ENCODE measurements at places on chromosomes 13 and 19. TPM values are rescaled to one million over a fixed set of nuclear protein-coding genes. Genes with fewer than 3 reads are reported as not detected.

GRCh38 chr13:75792526-75793187, 156.5 kb downstream of the LMO7 start:
- no peak for DNase-seq
- H3K4me3 ChIP-seq, result no peak overlapping the region
- peaks cover 22% of the 10 kb centered on the region for H3K36me3 ChIP-seq
- H3K4me1 ChIP-seq, result peaks cover 8% of the 10 kb centered on the region
- no peaks in the 10 kb centered on the region for H3K27me3 ChIP-seq
- H3K27ac ChIP-seq, result no peak overlapping the region

DHDH gene
- total RNA-seq, result not detected

GRCh38 chr13:43924549-43925245, 45.0 kb downstream of the LACC1 start:
- no peak overlapping the region for H3K27ac ChIP-seq
- no peaks in the 10 kb centered on the region for H3K4me1 ChIP-seq
- H3K27me3 ChIP-seq, result peaks cover 9% of the 10 kb centered on the region
- no peak overlapping the region for H3K4me3 ChIP-seq
- no peak for DNase-seq
- no peaks in the 10 kb centered on the region for H3K36me3 ChIP-seq

RGL3 gene
- not detected for total RNA-seq

ELAVL3 gene
- not detected for total RNA-seq

DNA sequence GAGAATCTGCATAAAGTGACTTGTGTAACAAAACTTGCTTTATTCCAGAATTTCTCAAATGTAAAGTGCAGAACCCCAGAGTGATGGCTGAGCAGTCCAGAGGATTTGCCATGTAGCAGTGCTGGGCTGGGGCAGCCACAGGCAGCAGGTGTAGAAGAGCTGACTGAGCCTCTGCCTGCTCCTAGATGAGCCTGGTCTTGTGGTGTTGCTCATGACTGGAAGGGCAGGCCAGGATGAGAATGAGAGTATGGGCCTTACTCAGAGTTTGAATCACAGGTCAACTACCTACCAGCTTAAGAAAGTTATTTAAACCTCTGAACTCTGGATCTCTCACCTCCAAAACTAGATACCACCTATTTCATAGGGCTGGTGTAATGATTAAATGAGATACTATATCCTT, 2.9 kb upstream of the C13orf42 start:
- no peak for DNase-seq

PPM1N gene
- 3.1 TPM for total RNA-seq

DOCK9 gene
- 40.7 TPM for total RNA-seq

GRCh38 chr13:49836516-49836915, 44.0 kb upstream of the KPNA3 start:
- H3K36me3 ChIP-seq, result no peaks in the 10 kb centered on the region
- DNase-seq, result no peak
- H3K27ac ChIP-seq, result no peak overlapping the region
- no peak overlapping the region for H3K4me3 ChIP-seq
- peaks cover 3% of the 10 kb centered on the region for H3K4me1 ChIP-seq

DNA sequence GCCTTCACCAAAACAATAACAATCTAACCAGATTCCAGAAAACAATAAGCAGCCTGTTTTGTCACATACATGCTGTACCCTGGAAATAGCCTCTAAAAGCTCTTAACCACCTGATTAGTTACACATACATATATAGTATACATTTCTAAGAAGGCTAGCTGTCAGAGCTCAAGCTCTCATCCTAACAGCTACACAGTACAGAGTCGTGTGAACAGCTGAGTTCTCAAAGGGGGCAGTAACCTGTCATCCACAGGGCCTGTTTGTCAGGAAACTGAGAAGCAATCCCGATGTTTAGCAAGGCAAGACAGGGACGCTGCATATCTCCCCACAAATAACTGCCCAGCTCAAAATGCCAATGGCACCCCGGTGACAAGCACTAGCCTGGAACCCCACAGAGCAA, 56.9 kb downstream of the STK24 start:
- H3K27ac ChIP-seq, result peak overlapping the region; percentile 68
- peaks cover 78% of the 10 kb centered on the region for H3K4me1 ChIP-seq
- DNase-seq, result no peak
- H3K27me3 ChIP-seq, result no peaks in the 10 kb centered on the region

GRCh38 chr19:1507192-1507660, 5.6 kb downstream of the ADAMTSL5 start:
- DNase-seq, result no peak
- peaks cover 3% of the 10 kb centered on the region for H3K36me3 ChIP-seq
- peaks cover 13% of the 10 kb centered on the region for H3K4me1 ChIP-seq
- peaks cover 8% of the 10 kb centered on the region for H3K27me3 ChIP-seq
- H3K4me3 ChIP-seq, result peak overlapping the region; percentile 81

All from activated T-helper 2 cell treated with anti-CD3 and anti-CD28 coated beads, Interferon-gamma antibody, Interleukin-2, Interleukin-4, amounts not matched to agents 10 μg/mL and 5 μg/mL and 100 μg/mL, durations not matched to agents 14 hours and 24 hours and 36 hours (primary cell).